ENCODE measurements at places on chromosomes 7 and 10.

- no peak for DNase-seq
Observed at GRCh38 chr7:39446546-39446945, 119.7 kb upstream of the YAE1 start.

GRCh38 chr10:95327367-95327766, 36.6 kb upstream of the PDLIM1 start:
- no peak for DNase-seq

DNA sequence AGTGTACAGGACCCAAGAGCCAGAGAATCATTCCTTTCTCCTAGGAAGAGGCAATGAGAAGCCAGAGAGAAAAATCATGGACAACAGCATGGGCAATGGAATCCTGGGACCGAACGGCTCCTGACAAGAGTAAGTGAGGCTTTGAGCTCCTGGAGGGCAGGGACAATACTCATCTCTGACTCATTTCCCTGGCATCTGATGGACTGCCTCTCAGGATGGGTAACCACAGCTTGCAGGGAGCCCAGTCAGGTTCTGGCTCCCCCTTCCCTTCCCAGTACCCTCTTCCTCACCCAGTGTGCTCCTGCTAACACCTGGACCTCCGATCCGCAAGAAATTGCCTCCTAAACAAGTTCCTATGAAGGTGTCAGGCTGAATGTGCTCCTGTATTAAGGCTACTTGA, 51.2 kb upstream of the SORCS3 start:
- no peak for DNase-seq

DNA sequence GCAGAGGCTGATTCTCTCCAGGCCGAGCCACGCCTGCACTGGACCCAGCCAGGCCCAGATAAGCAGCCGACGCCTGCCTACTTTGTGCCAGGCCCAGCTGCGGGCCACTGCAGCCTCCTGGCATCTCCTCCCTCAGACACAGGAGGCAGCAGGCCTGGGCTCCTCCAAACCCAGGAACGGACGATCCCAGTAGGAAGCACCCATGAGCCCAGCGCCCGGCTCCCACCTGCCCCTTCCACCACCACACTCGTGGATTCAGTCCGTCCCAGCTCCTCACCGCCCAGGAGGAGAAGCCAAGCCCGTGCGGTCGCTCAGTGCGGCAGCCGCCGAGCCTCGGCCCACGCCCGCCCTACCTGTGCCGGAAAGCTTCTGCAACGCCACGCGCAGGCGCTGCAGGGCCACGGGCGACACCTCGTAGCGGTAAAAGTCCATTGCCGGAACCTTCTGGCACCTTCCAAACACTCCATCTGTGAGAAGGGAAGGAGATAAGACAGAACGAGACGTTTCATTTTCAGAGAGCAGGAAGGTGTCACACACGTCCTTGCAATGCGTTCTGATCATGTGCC, 271.1 kb downstream of the PTPRN2 start:
- no peak for DNase-seq

DNA sequence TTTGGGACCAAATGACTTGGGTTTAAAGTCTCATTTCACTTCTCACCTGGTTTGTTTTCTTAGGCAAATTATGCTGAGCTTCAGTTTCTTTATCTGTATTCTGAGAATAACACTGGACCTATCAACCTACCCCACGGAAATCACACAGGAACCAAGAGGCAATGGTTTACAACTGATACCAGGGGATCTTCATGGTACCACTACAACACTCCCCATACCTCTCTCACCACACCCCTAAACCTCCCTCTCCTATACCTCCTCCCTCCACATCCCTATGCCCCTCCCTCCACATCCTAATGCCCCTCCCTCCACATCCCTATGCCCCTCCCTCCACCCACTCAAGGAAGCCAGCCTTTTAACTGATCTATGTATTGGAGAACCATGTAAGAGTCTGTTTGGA, 9.9 kb downstream of the FAM204A start:
- no peak for DNase-seq

DNA sequence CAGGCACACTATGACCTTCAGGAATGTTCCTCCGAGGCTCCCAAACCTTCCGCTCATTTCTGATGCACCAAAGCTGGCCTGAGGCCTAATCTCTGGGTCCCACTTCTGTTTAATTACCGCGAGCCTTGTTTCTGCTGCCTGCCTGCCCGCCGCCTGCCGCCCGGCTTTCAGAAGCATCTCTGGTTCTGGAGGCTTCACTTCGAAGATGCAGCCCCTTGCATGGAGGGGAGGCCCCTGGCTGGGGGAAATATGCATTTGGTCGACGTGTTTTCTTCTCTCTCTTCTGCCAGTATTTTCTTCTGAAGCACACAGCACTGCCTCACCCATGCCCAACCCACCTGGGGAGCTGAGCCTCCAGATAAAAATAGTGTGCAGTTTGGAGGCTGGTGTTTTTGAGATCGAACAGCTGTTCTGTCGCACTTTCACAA, 166.9 kb downstream of the PAXIP1 start:
- no peak for DNase-seq

- no peak for DNase-seq
Observed at GRCh38 chr7:80054356-80054755, 80.3 kb upstream of the GNAI1 start.

GRCh38 chr7:8228766-8229674, 32.9 kb downstream of the ICA1 start:
- no peak for DNase-seq

DNA sequence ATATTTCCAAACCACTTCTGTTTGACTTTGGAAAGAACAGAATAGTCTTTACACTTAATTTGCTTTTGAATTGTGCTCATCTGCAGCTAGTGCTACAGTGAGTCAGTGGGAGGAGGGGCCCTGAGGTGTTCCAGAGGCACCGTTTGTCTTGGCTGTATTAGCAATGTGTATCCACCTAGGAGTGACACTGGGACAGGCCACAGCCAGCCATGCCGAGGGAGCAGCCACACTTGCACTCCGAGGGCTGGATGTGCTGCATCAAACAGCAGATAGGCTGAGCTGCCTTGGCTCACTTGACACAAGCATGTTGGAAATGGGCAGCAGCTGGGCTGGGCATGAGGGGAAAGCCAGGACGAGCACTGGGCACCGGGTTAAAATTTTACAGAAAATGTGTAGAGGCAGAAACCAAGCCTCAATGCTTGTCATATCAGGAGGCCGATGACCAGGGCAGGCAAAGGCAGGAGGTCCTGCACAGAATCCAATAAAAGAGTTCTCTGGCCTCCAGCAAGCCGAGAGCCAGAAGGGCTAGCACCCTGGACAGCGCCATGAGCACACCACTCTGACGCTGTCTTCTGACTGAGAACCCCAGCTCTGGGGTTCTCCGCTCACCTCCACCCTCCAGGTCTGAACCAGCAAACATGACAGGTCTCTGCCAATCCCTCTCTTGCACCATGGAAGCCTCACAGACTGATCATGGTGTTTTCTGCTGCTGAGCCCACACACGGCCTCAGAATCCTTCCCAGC, 163.3 kb downstream of the GRID1 start:
- DNase-seq = no peak

- DNase-seq = no peak
Observed at GRCh38 chr10:53140506-53140905, 367.9 kb upstream of the MBL2 start.

DNA sequence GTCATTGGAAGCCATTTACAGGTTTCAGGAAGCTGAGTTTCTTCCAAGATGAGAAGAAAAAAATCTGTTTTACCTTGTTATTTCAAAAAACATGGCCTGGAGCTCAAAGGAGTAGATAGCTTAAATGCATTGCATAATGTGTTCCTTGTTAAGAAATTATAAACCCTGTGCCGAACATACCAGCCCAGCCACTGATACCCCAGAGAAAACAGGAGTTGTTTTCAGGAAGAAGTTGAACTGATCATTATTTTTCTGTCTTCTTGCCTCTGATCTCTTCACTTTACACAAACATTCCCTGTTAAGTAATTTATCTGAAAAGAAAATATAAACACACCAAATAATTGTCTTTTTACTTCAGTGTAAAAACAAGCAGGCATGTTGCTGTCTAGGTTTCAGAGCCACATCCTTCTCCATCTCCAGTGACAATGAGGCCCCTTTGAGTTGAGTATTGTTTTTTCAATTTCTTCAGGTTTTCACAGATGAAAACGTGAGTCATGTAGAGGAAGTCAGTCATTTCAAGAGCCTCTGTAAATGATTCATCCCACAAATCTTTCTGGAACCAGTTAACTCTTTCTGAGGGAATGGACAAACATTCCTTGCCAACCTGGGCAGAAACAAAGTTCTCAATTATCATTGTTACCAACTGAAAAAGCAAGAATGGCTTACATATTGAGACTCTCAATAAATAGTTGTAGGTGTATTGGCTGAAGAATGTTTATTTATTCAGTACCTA, 244.2 kb downstream of the IPMK start:
- no peak for DNase-seq

DNA sequence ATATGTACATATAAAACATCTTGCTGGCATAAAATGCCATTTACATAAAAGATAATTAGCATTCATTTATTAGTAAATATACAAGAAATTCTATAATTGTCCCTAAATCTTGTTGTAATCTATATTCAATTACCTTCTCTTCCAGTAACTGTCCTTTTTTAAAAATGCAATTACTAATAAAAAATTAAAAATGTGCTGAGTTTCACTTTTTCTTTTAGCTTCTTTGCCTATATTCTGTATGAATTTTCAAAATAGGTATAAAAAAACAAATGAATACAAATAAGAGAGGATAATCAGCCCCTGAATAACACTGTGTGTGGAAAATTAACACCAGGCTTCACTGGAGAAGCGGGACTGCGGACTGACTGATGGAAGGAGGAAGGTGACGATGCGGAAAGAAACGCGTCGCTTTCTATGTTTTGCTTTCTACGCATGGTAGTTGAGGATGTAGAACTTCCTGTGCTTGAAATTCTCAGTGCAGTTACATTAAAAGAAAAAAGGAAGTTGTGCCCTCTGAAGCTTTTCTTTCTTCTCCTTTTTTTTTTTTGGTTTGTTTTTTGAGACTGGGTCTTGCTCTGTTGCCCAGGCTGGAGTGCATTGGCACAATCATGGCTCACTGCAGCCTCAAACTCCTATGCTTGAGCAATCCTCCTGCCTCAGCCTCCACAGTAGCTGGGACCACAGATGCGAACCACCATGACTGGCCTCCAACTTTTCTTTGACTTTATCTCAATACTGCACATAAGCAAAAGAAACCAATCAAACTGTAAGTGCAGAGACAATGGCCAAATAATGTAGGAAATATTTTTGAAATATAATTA, 7.4 kb upstream of the ZMYND11 start:
- peak; percentile 13 for DNase-seq

DNA sequence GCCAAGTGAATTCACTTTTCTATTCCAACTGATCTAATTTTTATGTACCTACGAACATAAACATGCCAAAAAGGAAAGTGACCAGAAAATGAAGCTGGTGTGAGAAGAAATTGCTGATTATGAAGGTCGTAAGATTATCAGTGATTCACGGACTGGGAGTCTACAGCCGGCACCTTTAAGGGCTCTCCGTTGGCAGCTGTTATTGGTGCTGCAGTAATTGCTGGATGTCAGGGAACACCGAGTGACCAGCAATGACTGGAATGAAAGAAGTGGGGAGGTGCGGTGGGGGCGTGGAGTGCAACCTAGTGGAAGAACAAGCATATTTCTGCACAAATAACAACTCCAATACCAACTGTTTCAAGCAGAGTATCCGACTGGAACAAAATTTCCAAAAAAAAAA, 109.8 kb upstream of the TARP start:
- DNase-seq = no peak

GRCh38 chr10:92238586-92239098, 52.2 kb downstream of the CPEB3 start:
- no peak for DNase-seq

GRCh38 chr7:155058896-155059295, 11.2 kb upstream of the HTR5A start:
- no peak for DNase-seq

DNA sequence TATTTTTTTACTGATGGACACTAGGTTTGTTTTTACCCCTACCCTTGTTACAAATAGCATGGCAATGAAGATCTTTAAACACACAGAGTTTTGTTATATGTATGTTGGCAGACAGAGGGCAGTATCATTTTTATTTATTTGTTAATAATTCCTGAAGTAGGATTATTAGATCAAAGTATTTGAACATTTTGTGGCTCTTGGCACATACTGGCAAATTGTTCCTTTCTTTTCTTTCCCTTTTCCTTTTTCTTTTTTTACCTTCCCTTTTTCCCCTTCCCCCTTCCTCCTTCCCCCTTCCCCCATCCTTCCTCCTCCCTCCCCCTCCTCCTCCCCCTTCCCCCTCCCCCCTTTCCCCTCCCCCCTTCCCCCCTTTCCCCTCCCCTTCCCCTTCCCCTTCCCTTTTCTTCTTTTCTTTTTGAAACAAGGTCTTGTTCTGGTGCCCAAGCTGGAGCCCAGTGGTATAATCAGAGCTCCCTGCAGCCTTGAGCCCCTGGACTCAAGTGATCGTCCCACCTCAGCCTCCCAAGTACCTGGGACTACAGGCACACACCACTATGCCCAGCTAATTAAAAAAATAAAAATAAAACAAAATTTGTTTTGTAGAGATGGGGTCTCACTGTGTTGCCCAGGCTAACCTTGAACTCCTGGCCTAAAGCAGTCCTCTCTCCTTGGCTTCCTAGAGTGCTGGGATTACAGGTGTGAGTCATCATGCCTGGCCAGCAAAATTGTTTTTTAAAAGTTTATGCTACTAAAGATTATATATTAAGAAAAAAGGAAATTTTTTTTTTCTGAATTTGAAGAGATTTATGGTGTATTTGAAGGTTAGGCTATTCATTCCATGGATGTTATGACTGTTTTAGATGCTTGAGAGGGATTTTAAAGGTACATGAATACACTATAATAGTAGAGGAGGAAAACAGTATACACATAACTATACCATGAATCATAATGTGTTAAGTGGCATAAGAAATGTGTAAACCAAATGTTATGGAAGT, 39.3 kb downstream of the SEPTIN7 start:
- DNase-seq = no peak

DNA sequence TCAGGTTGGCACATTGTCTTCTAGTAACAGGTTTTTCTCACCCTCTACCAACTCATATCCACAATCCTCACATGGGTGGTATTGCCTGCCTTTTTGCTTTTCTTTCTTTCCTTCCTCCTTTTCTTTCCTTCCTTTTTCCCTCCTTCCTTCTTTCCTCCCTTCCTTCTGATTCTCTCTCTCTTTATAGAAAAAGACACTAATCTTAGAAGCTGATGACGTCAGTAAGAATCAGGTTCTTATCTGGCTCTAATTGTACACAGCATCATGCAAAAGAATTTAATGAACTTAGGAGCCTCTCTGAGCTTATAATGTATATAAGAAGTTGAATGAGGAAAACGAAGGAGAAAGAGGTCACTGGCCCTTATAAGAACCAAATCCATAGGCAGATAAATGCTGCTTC, 328.3 kb downstream of the GRM8 start:
- no peak for DNase-seq

GRCh38 chr10:122471531-122472177, 10.3 kb downstream of the HTRA1 start:
- DNase-seq = no peak

All from stimulated activated CD4-positive, alpha-beta T cell treated with anti-CD3 and anti-CD28 coated beads, Interleukin-4, amount 100 ng/mL, for 4 hours (primary cell).